Heart left ventricle (tissue), 16 donors: ENCODE measurements at places on chromosomes 1 and 21. TPM values are rescaled to one million over a fixed set of nuclear protein-coding genes. Genes with fewer than 3 reads are reported as not detected.

FBXO2 gene
- polyA plus RNA-seq = 2.5 TPM

DEGS1 gene
- 40.9 TPM for polyA plus RNA-seq

PTBP2 gene
- 6.9 TPM for polyA plus RNA-seq

AADACL3 gene
- not detected for polyA plus RNA-seq

HMCN1 gene
- polyA plus RNA-seq = 3.9 TPM

KLHDC9 gene
- 0.43 TPM for polyA plus RNA-seq

PLPP3 gene
- 89.6 TPM for polyA plus RNA-seq

PRDX6 gene
- 635 TPM for polyA plus RNA-seq

KIF21B gene
- 0.30 TPM for polyA plus RNA-seq

UBL4B gene
- 0.11 TPM for polyA plus RNA-seq

- no peak overlapping the region for H3K27ac ChIP-seq
- no peaks in the 10 kb centered on the region for H3K4me1 ChIP-seq
- no peaks in the 10 kb centered on the region for H3K27me3 ChIP-seq
- H3K4me3 ChIP-seq = no peak overlapping the region
- DNase-seq = no peak
Measured at GRCh38 chr1:31822766-31823165, 6.9 kb upstream of the SPOCD1 start.

DNA sequence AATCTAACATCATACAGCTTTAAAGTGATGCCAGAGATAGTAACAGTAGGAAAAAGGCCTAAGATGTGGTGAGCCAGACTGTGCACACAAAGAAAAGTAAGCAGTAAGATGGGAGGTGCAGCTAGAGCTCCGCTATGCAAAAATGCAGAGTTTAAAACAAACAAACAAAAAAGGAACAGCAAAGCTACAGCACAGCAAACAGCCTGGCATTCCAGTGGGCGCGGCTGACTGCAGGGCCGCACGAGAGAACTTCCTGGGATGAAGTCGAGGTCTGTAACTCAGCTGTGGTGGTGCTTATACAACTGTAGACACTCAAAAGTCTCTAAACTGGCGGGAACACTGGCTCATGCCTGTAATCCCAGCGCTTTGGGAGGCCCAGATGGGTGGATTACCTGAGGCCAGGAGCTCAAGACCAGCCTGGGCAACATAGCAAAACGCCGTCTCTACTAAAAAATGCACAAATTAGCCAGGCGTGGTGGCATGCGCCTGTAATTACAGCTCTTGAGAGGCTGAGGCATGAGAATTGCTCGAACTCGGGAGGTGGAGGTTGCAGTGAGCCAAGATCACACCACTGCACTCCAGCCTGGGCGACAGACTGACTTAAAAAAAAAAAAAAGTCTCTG is 30.1 kb downstream of the PRDM15 start:
- no peak overlapping the region for H3K27ac ChIP-seq
- H3K4me1 ChIP-seq = no peaks in the 10 kb centered on the region
- no peaks in the 10 kb centered on the region for H3K27me3 ChIP-seq
- peaks cover 24% of the 10 kb centered on the region for H3K36me3 ChIP-seq
- no peak for DNase-seq

GRCh38 chr1:205572421-205572820 is 59.4 kb downstream of the ELK4 start:
- no peaks in the 10 kb centered on the region for H3K36me3 ChIP-seq
- no peak overlapping the region for H3K4me3 ChIP-seq
- no peak for DNase-seq
- H3K27ac ChIP-seq = no peak overlapping the region
- H3K27me3 ChIP-seq = no peaks in the 10 kb centered on the region

DNA sequence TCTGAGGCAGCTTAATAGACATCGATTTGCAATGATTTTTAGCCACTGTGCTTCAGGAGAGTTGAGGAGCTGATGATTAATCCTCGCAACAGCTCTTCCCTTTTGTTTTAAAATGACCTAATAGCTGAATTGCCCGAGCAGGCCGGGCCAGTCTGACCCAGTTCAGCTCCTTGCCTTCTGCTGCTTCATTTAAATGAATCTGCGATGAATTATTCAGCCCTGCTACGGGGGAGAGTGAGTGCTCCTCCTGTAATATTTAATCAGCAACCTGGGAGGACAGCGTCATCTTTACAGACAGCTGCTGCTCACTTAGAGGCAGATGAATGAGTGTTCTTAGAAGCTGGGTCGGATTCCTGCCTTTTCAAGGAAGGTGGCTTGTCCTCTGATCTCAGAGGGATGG is 325.1 kb downstream of the CAMTA1 start:
- no peaks in the 10 kb centered on the region for H3K36me3 ChIP-seq
- H3K4me3 ChIP-seq = no peak overlapping the region
- no peak for DNase-seq
- no peaks in the 10 kb centered on the region for H3K4me1 ChIP-seq
- no peaks in the 10 kb centered on the region for H3K27me3 ChIP-seq

DNA sequence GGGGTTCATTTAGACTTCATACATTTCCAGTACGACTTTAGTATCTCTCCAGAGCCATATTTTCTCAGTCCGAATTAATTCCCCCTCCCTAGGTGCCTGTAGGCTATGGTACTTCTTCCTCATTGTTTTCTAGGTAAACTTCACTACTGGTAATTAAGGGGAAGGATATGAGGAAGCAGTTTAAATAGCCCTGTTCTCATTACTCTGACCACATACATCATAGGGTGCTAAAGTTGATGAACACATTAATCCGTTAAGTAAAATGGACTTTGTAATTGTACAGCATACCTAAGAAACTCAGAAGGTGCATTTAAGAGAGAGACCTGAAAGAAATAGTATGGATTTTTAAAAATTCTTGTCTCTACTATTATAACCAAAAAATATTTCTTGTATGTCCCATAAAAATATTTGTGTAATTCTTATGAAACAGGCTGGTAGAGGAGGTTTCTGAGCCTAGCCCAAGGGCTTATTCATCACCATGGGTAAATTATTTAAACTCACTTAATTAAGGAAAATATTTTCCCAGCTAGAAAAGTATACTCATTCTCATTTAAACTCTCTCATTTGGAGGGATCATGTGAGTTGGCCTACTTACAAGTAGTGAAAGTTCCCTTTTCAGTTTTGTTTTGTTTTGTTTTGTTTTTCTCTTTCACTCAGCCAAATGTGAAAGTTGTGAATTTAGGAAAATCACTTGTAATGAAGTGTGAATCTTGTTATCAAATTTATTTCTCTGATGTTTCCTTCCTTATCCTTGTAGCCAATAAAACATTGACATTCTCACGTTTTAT is 2.0 kb downstream of the PRMT6 start:
- peak overlapping the region; percentile 93 for H3K4me3 ChIP-seq
- H3K27ac ChIP-seq = no peak overlapping the region
- DNase-seq = no peak
- H3K27me3 ChIP-seq = no peaks in the 10 kb centered on the region
- H3K36me3 ChIP-seq = no peaks in the 10 kb centered on the region
- H3K4me1 ChIP-seq = peaks cover 9% of the 10 kb centered on the region

DNA sequence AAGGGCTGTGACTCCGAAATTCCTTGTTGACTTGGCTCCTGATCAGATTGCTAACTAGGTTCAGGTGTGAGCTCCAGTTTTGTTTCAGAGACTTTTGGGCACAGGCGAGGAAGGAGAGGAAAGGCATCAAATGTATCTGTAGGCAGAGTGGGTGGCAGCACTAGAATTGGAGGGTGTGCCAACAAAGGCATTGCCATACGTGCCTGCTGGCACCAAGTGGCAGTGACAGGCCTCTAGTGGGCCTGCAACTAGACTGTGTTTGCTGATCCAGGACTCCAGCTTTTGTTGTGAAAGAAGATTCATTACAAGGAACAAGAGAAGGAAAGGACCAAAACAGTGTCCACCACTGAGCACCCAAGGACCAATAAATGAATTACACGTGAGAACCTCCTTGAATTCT is 79.5 kb downstream of the TM2D1 start:
- no peak overlapping the region for H3K27ac ChIP-seq
- H3K4me3 ChIP-seq = no peak overlapping the region
- H3K4me1 ChIP-seq = no peaks in the 10 kb centered on the region
- no peaks in the 10 kb centered on the region for H3K36me3 ChIP-seq
- H3K27me3 ChIP-seq = no peaks in the 10 kb centered on the region
- DNase-seq = no peak

DNA sequence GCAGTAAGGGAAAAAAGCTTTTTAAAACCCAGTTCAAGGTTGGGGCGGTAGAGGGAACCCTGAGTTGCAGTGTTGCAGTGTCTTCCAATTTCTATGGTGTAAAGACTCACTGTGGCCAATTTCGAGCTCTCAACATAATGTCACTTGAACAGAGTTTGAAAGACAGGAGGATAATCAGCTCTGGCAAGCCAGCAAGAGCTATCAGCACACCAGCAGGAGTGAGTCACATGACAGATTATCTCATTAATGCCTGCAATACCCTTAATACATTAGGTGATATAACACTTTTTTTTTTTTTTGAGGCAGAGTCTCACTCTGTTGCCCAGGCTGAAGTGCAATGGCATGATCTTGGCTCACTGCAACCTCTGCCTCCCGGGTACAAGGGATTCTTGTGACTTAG is 22.8 kb downstream of the SLC9C2 start:
- H3K27me3 ChIP-seq = no peaks in the 10 kb centered on the region
- no peak overlapping the region for H3K27ac ChIP-seq

DNA sequence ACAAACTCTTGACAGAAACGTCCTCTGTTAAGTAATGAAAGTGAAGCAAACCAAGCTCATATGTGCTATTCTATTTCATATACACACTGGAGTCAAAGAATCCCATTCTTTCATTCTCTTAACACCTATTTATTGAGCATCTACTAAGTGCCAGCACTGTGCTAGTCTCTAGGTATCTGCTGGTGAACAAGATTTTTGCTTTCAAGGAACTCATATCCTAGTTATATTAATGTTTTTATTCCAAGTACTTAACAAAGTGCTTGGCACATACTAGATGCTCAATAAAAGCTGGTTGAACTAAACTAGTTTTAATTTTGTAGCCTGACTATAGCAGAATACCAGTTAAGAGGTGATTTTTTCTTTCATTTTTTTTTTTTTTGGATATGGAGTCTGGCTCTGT is 3.6 kb upstream of the RNF2 start:
- no peak for DNase-seq
- no peaks in the 10 kb centered on the region for H3K36me3 ChIP-seq
- no peaks in the 10 kb centered on the region for H3K27me3 ChIP-seq
- H3K27ac ChIP-seq = no peak overlapping the region
- H3K4me3 ChIP-seq = no peak overlapping the region

- H3K4me3 ChIP-seq = no peak overlapping the region
- H3K36me3 ChIP-seq = no peaks in the 10 kb centered on the region
- DNase-seq = no peak
- H3K4me1 ChIP-seq = no peaks in the 10 kb centered on the region
- H3K27ac ChIP-seq = no peak overlapping the region
Measured at GRCh38 chr1:71618766-71619530, 538.1 kb upstream of the ZRANB2 start.

GRCh38 chr21:43921979-43922945 is 57.2 kb downstream of the AGPAT3 start:
- no peaks in the 10 kb centered on the region for H3K36me3 ChIP-seq
- peak overlapping the region; percentile 74 for H3K27ac ChIP-seq
- no peak overlapping the region for H3K4me3 ChIP-seq
- H3K4me1 ChIP-seq = peaks cover 75% of the 10 kb centered on the region

DNA sequence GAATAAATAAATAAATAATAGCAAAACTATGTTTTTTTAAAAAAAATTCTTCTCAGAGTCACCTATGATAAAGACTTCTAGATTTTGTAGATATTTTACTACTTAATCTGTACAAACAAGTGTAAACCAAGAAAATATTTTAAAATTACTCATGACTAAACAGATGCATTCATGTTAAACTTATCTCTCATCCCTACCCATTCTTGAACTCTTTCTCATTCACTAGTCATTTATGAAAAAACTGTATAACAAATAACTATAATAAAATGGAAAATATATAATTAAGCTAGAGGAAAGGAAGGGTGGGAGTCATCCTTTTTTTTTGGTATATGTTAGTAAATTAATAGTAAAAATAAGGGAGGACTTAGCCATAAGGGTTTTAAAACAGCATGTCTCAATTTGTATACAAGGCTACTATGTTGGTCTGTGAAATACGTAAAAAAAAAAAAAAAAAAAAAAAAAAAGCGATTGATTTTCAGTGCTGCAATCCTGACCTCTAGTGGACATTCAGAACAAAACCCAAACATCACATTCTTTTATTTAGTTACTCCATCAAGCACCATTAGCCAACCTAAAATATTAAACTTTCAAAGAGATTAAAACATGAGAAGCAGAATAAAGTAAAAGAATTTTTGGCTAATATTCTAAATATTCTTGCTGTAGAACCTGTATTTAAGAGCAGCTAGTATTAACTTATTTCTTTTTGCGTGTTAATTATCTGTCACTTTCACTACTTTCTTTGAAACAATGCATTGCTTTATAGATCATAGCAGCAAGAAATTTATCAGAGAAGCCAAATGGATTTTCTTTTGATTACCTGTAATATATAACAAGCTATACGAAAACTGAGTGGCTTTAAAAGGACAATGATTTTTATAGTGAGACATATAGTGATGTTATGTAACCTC is 255.8 kb upstream of the CACYBP start:
- no peak for DNase-seq
- H3K27me3 ChIP-seq = no peaks in the 10 kb centered on the region
- H3K4me3 ChIP-seq = no peak overlapping the region

DNA sequence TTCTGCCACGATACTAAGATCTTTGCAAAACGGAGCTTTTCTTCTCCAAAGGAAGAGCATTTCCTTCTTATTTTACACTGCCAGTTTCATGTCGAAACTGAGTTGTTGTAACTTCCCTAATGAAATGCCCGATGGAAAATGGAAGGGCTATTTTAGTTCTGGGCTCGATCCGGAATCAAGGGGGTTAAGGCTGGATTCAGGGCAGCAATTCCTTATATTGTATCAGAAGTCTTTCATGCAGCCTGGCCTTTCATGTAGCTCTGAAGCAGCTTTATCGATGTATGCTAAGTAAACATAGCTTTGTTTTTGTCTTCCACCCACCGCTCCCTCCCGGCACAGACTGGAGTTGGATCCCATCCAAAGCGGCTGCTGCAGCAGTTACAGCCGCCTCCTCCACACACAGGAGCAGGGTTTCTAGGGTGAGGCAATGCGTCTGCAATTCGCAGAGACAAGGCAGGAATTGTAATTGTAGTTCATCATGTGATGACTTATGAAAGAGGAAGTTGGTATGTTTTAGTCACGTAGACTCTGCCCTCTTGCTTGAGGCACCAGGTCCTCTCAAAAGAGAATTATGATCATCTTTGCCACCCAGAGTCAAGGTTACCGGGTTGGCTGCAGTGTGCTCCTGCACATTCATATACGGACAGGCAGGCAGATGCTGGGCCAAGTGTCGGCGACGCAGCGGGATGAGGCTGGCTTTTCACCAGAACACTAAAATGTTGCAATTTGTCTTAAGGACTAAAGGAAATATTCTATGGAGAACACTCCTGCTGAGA is 2.6 kb upstream of the IRF2BP2 start:
- peaks cover 38% of the 10 kb centered on the region for H3K4me1 ChIP-seq
- H3K36me3 ChIP-seq = peaks cover under 1% of the 10 kb centered on the region
- DNase-seq = peak; percentile 91

GRCh38 chr1:219184337-219184736 is 10.7 kb downstream of the LYPLAL1 start:
- DNase-seq = no peak
- H3K36me3 ChIP-seq = no peaks in the 10 kb centered on the region
- H3K27me3 ChIP-seq = no peaks in the 10 kb centered on the region
- no peak overlapping the region for H3K4me3 ChIP-seq
- H3K27ac ChIP-seq = peak overlapping the region; percentile 8

- peaks cover 87% of the 10 kb centered on the region for H3K36me3 ChIP-seq
- H3K27me3 ChIP-seq = no peaks in the 10 kb centered on the region
- H3K4me3 ChIP-seq = no peak overlapping the region
- H3K4me1 ChIP-seq = no peaks in the 10 kb centered on the region
- DNase-seq = no peak
Measured at GRCh38 chr1:204232526-204232925, 18.7 kb upstream of the GOLT1A start.

GRCh38 chr21:37459575-37459974 is 93.0 kb downstream of the DYRK1A start:
- H3K4me3 ChIP-seq = no peak overlapping the region
- H3K27me3 ChIP-seq = no peaks in the 10 kb centered on the region
- H3K36me3 ChIP-seq = no peaks in the 10 kb centered on the region
- peaks cover 90% of the 10 kb centered on the region for H3K4me1 ChIP-seq
- no peak for DNase-seq
- no peak overlapping the region for H3K27ac ChIP-seq
